ENCODE measurements at places on chromosomes 4 and X.
A peak's percentile ranks its signal among the peaks of the same experiment; 100 is the strongest.

DNA sequence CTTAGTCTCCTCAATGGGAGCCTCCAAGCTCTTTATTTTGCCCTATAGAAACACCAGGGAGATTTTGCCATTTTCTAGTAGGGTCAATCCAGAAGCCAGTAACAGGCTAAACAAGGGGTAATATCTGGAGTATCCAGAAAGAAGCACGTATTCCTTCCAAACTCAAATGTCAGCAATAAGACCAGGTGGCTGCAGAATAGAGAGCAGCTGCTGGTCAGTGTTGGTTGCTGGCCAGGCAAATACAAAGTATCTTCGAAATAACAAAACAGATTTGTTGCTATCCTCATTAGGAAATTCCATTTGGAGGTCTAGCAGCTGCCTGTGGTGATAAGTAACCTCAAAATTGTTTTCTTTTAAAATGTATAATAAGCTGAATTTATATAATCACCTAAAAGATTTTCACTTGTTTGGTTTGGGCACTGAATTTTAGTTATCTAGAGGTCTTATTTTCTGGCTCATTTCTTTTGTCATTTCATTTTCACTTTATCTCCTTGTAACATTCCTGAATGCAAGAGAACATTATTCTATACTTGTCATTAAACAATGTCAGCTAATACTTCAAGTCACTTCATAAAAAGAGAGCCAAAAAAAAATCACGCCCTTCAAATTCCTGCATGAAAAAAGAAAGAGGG, 320.6 kb downstream of the DTHD1 start:
- DNase-seq, result no peak

- peak; percentile 63 for DNase-seq
Observed at GRCh38 chrX:118974088-118974907, at the start of gene LONRF3. TSS of gene LONRF3 (plus strand) at chrX:118974618. CDS start at chrX:118974781, 163 bp downstream.

GRCh38 chrX:16304751-16305150, 137.5 kb downstream of the MAGEB17 start:
- no peak for DNase-seq

- DNase-seq, result no peak
Observed at GRCh38 chr4:118967393-118967792, 78.7 kb downstream of the SYNPO2 start.

GRCh38 chrX:1511150-1511549, 25.8 kb downstream of the P2RY8 start:
- DNase-seq, result no peak

DNA sequence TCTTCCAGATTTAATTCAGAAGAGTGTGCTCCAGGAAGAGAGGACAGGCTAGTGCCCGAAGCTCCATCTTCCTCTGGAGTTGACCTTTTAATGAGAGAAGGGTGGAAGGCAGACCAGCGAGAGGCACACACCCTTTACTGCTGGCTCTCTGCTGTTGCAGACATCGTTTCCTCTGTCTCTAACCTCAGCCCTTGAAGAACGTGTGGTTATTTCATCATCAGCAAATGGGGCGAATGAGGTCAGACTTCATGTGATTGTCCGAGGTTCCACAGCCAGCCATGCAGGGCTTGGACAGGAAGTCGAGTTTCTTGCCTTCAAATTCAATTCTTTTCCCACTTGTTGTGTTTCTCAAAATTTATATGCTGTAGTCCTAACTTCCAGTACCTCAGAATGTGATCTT, 155.2 kb upstream of the MSX1 start:
- no peak for DNase-seq

DNA sequence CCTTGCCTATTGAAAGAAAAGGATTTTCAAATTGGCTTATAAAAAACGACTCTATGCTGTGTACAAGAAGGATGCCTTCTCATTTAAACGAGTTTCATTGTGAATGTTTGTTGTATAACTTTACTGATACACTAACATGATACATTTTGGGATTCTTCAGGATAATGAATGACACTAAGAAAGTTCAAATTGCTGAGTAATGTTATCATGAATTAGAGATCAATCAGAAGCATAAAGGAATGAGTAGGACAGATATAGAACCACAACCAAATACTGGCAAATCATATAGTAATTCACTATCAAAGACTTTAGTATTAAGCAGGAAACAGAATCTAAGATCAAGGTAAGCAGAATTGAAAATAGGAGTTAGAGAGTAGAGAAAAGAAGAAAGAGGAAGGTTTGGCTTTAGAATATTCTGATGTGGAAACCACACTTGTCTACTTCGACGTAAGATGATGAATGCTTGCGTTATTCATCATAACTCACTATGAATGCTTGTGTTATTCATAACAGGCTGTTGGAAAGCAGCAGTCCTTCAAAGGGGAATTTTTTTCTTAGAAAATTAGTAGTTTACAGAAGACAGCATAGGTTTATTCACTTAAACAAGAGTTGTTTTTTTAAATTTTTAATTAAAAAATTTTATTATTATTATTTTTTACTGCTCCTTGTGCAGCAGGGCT, 13.4 kb downstream of the CCDC158 start:
- DNase-seq, result no peak

DNA sequence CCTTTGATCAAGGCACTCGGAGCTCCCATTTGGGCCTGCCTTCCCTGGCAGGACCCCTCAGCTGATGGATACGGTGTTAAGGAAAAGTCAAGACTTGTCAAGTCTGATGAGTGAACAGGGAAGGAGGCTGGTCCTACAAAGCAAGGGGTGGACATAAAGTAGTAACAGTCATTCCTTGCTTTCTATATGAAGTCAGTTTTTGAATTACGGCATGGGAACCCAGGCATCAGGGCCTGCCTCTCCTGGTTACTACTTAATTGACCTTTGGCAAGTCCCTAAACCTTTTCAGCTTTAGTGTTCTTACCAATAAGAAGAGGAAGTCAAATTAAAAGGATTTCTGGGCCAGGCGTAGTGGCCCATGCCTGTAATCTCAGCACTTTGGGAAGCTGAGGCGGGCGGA, 7.0 kb downstream of the CHST7 start:
- DNase-seq, result no peak

DNA sequence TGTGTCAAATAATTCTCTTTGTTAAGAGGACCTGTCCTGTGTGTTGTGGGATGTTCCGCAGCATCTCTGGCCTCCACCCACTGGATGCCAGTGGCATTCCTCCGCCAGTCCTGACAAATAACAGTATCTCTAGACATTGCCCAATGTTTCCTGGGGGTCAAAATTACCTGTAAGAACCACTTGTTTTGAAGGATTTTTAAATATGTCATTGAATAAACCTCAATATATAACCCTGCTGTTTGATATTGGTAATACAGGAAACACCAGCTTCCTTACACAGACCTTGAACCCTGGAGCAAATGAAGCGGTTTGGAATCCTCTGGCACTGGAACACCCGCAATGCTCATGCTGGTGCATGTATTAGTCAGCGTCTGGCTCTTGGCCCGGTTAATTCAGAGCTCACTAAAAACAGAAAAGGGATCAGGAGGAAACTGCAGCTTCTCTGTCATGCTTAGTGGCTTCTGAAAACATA, 101.3 kb downstream of the TBL1X start:
- DNase-seq, result no peak

DNA sequence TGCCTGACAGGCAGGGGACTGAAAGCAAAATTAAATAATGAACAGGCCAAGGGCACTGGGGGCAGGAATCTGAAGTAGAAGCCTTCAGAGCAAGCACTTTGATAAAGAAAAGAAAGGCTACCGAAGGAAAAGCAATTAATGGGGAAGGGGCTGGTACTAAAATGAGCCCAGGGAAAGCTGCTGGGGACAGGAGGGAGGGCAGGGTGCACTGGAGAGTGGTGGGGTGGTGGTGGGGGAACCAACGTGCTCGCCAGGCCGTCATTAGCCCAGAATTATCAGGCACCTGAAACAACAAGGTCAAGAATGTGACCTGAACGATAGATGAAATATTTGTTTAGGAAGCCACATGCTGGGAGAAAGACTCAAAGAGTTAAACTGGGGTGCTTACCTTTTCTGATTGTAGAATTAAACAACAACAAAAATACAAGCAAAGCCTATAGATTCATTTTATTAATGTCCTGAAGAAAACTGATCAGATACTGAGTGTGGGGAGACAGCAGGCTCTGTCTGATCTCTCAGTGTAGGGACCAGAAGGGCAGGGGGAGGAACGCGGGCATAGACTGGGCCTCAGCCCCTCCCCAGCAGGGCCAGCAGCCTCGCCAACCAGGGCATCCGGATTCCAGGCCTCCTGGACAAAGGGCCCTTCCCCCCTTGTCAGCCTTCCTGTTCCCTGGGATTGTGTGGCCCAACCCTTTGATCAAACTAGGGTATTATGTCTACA, 239.7 kb upstream of the KLF3 start:
- DNase-seq, result no peak

GRCh38 chr4:95348418-95348817, 200.4 kb downstream of the UNC5C start:
- DNase-seq, result no peak

GRCh38 chr4:87819281-87819919, 13.4 kb upstream of the MEPE start:
- no peak for DNase-seq

- DNase-seq, result no peak
Observed at GRCh38 chr4:106421441-106422296, 53.1 kb upstream of the GIMD1 start.

DNA sequence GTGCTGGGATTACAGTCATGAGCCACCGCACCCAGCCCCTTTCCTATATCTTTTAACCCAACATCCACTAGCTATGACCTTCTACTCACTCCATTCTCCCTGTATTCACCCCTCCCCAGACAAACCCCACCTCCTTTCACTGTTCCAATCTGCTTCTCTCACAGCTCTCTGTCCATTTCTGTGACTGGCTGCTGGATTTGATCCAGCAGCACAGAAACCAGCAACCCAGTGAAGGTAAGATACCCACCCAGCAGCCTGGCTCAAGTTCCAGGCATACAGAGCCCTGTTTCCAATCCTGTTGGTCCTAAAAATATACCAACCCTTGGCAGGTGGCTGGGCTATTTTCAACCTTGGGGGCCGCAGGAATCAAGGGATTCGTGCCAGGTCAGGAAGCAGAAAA, 56.9 kb upstream of the SMIM10 start:
- DNase-seq, result no peak

DNA sequence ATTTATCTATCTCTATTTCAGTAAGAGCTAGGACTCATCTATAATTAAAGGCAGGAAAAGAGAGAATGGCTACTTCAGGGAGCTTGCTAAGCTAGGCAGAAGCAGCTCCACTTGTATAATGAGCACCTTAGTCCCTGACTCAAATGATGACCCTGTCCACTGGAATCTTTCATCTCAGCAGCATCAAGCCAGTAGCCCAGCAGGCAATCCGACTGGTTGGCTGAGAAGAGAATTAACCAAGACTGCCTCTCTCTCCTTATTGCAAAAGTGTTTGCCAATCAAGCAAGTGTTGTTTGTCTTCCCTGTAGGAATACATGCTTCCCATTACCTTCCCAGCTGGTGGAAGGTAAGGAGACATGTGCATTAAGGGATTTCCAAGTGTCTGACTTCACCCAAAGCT, 3.9 kb upstream of the SPOCK3 start:
- DNase-seq, result no peak

GRCh38 chr4:111631215-111631999, 513.8 kb upstream of the FAM241A start:
- no peak for DNase-seq

All from CD8-positive, alpha-beta T cell (primary cell).